Eye (tissue), 1 donor: ENCODE measurements at places on chromosomes 2 and 18.

GRCh38 chr2:179558010-179558934 is 293.6 kb upstream of the SESTD1 start:
- DNase-seq: no peak

DNA sequence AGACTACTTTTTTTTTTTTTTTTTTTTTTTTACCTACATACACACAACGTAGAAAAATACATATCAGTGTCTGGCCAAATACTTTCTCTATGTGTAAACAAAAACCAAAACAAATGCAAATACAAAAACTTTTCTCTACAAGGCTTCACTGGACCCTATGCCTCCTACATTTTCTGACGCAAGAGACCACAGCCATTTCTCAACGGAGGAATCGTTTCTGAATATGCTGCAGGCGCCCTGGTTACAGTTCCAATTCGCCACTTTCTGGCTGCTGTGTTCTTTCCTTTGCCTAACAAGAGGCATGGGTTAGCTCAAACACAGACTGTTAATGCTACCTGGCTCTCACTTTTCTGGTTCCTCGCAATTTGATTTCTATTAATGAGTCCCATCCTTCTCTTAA is 96.4 kb downstream of the EPB41L3 start:
- no peak for DNase-seq

GRCh38 chr2:118554616-118555015 is 292.8 kb downstream of the EN1 start:
- no peak for DNase-seq

GRCh38 chr2:3670941-3671340 is 12.9 kb downstream of the ALLC start:
- no peak for DNase-seq

GRCh38 chr18:13003466-13003896 is 12.3 kb downstream of the CEP192 start:
- peak; percentile 53 for DNase-seq

GRCh38 chr2:127175751-127176354 is 44.2 kb downstream of the CYP27C1 start:
- DNase-seq: peak; percentile 63

GRCh38 chr2:238235331-238235732 is 4.5 kb downstream of the HES6 start:
- DNase-seq: no peak

DNA sequence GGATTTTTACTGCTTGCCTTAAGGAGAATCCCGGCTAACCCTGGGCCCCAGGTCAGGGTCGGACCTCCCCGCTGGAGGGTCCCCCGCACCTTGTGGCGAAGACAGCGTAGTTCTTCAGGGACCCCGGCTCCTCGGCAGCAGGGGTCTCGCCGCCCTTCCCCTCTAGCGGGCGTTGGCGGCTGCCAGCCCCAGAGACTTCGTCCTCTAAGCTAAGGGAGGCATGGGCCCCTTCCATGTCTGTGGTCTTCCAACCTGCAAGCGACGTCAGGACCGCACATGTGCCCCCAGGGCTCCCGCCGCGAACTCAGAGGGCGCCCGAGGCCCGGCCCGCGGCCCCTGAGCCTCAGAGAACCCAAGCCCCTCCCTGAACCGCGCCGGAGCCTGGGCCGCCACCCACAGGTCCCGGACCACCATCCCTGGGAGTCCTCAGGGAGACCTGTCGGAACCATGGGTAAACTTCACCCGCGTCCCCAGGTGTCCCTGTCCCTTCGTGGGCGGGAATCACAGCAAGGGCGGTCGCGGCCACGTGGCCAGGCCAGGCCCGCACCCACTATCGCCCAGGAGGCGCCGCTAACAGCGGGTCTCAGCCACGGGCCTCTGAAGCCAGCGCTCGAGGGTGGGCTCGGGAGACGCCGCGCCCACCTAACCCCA is 562 bp downstream of the ANKMY1 start:
- DNase-seq: peak; percentile 39

DNA sequence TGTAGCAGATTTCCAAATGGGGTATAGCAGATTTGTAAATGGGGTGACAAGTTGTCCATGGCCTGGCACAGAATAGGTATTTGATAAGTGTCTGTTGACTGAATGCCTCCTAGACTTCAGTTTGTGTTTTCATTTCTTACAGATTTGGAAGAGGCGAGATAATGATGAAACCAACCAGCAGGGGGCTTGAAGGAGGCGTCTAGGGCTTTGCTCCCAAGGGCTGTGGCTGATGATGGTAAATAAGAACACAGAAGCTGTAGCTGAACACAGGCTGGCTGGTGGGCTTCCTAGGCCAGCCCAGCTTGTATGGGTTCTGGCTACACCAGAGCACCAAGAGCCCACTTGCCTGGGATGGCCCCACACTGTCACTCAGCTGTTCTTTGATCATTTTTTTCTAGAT is 19.4 kb downstream of the SFTPB start:
- no peak for DNase-seq

DNA sequence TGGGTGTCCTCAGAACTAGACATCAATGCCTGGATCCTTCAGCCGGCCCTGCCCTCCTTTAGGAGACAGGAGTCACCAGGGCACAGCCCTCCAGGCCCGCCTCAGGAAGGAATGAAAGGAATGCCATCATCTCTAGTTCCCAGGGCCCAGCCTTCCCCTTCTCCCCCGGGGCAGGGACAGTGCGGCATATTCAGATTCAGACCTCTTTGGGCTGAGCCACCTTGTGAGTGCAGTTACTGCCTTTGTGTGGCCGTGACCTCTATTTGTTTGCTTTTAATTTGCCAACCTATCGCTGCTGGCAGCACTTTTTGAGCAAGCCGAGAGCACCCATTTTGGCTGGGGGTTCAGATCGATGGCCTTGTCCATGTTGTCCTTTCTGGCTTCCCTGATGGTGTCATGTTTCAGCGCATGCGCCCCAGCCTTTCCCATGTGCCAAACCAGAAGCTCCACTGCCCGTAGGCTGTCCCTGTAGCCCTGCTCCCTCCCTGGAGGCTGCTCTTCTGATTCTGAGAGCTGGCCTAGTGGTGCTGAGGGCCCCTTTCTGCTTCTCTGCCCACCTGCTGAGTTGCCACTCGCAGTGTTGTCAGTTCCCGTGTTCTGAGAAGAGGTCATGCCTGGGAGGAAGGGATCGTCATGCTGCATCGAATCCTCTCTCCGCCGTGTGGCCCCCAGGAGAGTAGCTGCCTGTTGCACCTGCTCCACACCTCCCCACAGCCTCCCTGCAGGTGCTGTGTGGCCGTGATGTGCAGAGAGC is 10.9 kb downstream of the ANKRD23 start:
- peak; percentile 93 for DNase-seq

- no peak for DNase-seq
Observed at GRCh38 chr2:105406221-105406620, 7.4 kb upstream of the FHL2 start.

GRCh38 chr2:136468799-136469369 is 296.5 kb upstream of the THSD7B start:
- DNase-seq: no peak

- no peak for DNase-seq
Observed at GRCh38 chr2:149536649-149537048, 50.9 kb downstream of the MMADHC start.

DNA sequence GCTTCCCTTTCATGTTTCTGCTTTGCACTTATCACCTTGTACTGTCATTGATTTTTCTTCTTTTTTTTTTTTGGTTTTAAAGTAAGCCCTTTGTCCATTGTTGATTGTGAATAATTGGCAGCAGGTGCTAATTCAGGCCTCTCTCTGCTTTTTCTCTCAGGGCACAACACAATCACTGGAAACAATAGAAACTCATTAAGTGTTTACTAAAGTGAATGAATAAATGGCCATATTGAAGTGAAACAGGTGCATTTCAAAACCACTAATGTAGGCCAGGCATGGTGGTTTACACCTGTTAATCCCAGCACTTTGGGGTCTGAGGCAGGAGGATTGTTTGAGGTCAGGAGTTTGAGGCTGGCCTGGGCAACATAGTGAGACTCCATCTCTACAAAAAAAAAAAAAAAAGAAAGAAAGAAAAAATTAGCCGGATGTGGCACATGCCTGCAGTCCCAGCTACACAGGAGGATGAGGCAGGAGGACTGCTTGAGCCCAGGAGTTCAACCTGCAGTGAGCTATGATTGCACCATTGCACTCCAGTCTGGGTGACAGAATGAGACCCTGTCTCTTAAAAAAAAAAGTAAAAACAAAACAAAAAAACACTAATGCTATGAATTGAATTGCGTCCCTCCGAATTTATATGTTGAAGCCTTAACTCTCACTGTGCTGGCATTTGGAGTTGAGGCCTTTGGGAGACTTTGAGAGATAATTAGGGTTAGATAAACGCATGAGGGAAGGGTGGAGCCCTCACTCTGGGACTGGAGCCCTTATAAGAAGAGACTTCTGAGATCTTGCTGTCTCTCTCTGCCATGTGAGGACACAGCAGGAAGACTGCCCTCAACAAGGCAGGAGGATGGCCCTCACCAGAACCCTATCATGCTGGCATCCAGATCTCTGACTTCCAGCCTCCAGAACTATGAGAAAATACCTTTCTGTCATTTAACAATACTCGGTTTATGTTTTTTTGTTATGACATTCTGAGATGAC is 19.9 kb downstream of the SLC38A11 start:
- DNase-seq: no peak

DNA sequence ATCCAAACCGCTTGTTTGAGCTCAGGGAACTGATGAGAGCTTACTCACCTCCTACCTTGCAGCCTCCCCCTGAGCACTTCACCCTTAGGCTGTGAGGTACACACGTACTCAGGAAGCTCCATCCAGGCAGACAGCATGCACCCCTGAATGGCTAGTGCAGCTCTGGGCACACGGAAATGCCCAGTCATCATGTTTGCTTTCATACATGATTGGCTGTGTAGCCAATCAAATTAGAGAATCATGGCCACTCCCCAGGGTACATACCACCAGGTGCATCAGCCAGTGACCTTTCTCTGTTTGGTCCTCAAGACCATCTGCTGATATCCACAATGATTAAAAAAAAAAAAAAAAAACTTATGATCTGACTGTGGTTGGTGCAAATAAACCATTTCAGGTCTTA is 42.1 kb downstream of the RNF152 start:
- DNase-seq: no peak

DNA sequence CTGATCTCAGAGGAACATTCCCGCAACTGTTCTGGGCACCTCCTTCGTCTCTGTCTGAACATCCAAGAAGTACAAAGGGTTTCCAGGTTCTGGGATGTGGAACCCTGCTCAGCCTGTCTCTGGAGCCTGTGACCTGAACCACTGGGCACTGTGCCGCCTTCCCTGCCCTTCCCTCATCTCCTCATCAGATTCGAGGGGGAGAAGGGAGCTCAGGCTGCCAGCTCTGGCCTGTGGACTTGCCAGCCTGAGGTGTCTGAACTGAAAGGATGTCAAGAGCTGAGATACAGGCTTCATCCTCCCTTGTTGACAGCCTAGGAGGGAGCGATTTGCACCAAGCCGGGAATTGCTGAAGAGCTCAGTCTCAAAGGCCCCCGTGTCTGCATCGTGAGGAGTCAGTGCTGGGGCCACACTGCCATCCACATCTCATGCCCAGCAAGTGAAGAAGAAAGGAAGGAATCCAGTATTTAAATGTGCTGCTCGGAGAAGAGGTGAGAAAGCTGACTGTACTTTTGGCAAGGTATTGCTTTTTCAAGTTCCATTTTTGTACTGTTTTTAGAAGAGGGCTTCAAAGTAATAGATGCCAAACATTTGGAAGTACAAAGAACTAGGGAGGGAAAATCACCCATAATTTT is 12.6 kb downstream of the NEU2 start:
- no peak for DNase-seq

DNA sequence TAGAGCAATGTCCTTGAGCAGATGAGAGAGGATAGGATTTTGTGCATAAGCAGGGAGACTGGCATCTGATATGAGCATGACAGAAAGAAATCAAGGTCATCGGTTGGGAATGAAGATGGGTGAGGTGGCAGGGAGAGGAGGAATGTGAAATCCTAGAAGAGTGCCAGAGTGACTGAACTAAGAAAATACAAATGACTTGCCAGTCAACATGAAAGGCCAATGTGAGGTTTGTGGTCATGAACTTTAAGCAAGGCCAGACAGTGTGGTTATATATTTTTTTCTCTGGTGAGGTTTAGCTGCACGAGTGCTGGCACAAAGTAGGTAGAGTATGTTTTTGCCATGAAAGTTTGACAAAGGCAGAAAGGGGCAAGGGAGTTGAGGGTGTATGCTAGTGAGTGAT is 21.2 kb downstream of the QPCT start:
- no peak for DNase-seq

- no peak for DNase-seq
Observed at GRCh38 chr2:70140791-70141211, 50.0 kb downstream of the C2orf42 start.

GRCh38 chr18:44748582-44748981 is 67.9 kb downstream of the SETBP1 start:
- no peak for DNase-seq

DNA sequence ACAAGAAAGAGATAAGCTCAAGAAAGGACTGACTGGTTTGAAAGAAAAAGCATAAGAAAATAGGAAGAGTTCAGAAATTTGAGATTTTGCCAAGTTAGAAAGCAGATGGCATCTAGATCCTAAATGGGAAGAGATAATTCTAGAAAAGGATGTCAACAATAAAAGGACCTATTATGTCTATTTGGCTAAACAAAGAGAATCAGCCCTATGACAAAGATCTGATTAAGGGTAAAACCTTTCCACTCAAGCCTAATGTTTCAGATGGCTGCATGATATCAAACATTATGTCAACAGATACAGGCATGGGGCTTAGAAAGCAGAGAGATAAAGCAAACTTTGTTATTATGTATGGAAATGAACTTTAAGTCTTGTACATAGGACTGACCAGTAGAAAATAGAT is 465.0 kb upstream of the TRIB2 start:
- no peak for DNase-seq

DNA sequence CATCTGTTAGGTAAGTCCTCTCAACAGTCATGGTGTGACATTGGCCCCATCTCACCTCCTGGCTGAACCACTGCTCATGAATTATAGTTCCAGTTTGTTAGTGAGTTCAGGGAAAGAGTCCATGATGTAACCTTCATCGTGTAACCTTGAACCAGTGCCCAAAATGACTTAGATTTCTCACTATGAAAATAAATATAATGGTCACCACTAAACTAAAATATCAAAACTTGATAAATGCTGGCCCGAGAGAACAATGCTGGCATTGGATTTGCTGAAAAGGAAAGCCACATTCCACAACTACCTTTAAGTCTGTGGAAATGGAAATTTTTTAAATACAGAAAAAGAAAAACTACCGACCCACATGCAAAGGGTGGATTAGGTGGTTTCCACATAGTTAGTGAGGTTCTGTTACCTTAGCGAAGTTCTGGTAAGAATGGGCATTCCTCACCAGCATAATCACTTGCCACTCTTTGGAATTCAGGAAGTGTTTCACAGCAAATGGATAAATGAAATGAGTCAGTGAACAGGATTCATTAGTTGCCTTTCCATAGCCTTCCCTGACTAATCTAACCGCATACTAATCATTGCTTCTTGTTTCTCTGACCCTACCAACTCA is 133.9 kb upstream of the CTAGE1 start:
- no peak for DNase-seq

- DNase-seq: no peak
Observed at GRCh38 chr2:80008596-80008995, 296.0 kb downstream of the LRRTM1 start.

DNA sequence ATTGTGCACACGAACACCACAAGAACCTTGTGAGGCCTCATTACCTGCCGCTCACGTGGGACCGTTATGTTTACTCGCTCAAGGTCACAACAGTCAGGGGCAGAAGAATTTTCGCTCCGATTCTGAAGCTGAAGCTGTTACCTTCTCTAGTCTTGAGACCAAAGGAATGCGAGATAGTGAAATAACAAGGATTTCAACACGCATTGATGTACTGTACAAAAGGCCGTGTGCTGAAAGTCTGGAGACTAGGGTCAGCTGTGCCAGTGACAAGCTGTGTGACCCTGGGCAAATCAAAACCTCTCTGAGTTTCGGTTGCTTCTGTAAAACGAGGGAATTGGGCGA is 583 bp downstream of the NEMP2 start:
- no peak for DNase-seq

GRCh38 chr2:239264492-239264837 is 136.4 kb downstream of the HDAC4 start:
- DNase-seq: no peak
